ENCODE measurements at places on chromosomes 7 and 10. TPM values are rescaled to one million over a fixed set of nuclear protein-coding genes. Genes with fewer than 3 reads are reported as not detected.

The TMEM26 gene
- 0.14 TPM for total RNA-seq

The DGKI gene
- 2.2 TPM for total RNA-seq

The IPMK gene
- 4.6 TPM for total RNA-seq

The MCM10 gene
- not detected for total RNA-seq

The CLEC5A gene
- not detected for total RNA-seq

DNA sequence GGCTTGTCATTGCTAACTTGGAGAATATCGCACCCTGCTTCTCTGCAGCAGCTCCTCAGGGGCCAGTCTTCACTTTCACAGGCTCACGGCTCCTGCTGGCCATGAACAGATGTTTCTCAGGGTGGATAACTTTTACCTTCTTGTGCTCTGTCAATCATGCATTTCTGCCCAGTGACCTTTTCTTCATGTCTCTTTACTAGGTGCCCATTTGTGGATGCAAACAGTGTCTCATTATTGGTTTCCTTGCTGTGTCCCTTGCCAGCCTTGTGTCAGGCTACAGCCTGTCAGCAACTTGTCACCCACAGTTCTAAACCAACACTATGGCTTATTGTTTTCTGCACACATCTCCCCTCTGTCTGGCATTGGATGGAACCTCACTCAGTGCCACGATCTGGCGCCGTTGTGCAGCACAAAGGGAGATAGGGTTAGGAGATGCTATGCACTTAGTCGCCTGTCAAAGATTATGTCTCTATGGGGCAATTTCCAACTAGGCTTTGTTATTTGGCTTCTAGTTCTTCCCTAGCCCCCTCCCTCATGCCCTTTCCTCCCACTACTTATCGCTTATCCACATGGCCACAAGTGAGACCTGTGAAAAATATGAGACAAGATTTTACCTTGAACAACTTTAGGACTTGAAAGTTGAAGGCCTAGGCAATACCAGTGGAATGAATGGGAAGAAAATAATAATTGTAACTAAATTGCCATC lies 45.7 kb upstream of the NXPH1 start:
- H3K27ac ChIP-seq = no peak overlapping the region
- no peaks in the 10 kb centered on the region for H3K36me3 ChIP-seq
- no peaks in the 10 kb centered on the region for H3K4me1 ChIP-seq

DNA sequence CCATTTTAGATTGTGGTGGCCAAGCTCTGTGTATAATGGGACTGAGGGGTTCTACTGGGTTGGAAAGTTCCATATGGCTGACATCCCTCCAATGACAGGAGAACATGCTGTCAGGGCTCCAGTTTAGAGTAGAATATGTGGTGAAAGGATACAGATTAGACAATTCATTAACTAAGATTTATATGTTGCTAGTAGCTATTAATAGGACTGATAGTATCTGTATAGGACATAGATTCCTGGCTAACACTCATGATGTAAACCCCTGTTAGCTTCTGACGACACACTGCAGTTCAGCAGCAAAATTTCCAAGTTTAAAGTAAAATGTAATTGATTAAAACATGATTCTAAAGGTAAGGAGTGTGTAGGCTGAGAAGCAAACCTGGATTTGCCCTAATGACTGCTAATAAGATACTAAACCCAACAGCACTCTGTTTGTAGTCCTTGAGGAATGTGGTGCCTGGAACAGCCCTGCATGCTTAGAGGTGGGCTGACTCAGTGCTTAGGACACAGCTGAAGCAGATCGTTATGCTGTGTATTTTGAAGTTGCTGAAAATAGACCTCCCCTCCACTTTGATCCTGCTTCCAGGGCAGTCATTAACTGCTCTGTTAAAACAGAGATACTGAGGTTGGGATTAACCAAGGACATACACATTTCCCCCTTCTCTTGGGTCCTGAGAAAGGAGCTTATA lies 1129.6 kb downstream of the SORCS3 start:
- DNase-seq = no peak
- H3K27me3 ChIP-seq = no peaks in the 10 kb centered on the region
- peaks cover 12% of the 10 kb centered on the region for H3K4me1 ChIP-seq

DNA sequence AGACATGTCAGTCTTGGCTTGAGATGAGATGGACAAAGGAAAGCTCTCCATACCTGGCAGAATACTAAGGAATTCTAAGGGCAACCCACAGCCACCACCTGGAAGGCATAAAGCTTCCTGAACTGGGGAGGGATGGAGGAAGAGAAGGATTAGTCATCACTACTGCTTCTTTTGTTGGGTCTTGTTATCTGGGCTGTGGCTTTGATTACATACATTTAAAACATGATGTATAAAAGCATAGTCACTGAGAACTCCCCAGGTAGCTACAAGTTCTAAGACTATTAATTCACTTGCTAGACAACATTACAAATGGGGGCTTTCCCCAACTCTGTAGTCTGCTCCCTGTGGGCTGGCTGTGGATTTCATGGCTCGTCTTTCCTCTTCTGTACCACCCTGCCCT lies 58.2 kb downstream of the RBM33 start:
- no peak overlapping the region for H3K27ac ChIP-seq
- H3K27me3 ChIP-seq = no peaks in the 10 kb centered on the region
- peaks cover 27% of the 10 kb centered on the region for H3K36me3 ChIP-seq
- H3K4me3 ChIP-seq = no peak overlapping the region

DNA sequence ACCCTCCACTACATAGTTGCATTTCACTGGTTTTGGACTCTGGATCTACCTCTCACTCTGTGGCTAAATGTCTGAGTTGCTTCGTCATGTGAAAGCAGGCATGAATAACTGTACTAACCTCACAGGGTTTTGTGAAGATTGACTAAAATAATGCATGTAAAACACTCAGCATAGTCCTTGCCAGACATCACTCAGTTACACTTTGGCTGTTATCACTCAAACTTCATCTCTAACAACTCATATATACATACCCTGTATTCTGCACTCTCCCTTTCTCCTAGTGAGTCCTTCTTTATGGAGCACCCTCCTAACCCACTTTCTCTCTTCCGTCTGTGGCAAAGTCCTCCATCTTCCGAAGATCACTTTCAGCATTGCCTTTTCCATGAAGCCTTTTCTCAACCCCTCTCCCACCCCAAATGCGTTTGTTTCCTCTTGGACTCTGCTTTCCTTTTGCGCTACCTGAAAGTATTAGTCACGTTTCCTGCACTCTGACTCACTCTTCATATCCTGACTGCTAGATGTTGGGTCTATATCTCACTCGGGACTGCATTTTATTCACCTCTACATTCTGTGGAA lies 72.6 kb downstream of the OSBPL3 start:
- H3K27me3 ChIP-seq = no peaks in the 10 kb centered on the region
- DNase-seq = no peak
- H3K4me3 ChIP-seq = no peak overlapping the region
- H3K27ac ChIP-seq = no peak overlapping the region
- no peaks in the 10 kb centered on the region for H3K36me3 ChIP-seq
- H3K4me1 ChIP-seq = no peaks in the 10 kb centered on the region

- no peak for DNase-seq
- H3K27me3 ChIP-seq = peaks cover 3% of the 10 kb centered on the region
- H3K27ac ChIP-seq = no peak overlapping the region
- H3K36me3 ChIP-seq = no peaks in the 10 kb centered on the region
- H3K4me3 ChIP-seq = no peak overlapping the region
These were observed 190.2 kb downstream of the SORCS3 start for GRCh38 chr10:104831272-104831671.

DNA sequence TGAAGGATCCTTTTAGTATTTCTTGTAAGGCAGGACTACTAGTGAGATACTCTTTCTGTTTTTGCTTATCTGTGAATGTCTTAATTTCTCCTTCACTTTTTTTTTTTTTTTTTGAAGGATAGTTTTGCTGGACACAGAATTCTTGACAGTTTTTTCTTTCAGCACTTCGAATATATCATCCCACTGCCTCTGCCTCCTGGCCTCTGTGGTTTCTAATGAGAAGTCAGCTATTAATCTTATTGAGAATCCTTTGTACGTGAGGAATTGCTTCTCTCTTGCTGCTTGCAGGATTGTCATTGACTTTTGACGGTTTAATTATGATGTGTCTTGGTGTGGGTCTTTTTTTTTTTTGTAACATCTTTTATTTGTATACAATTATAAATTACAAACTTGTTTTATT lies 12.6 kb upstream of the WAC start:
- H3K27ac ChIP-seq = no peak overlapping the region
- H3K4me1 ChIP-seq = no peaks in the 10 kb centered on the region
- no peaks in the 10 kb centered on the region for H3K27me3 ChIP-seq
- H3K36me3 ChIP-seq = peaks cover 15% of the 10 kb centered on the region
- no peak overlapping the region for H3K4me3 ChIP-seq

- no peaks in the 10 kb centered on the region for H3K27me3 ChIP-seq
- no peaks in the 10 kb centered on the region for H3K36me3 ChIP-seq
- no peaks in the 10 kb centered on the region for H3K4me1 ChIP-seq
These were observed 172.2 kb downstream of the HERPUD2 start for GRCh38 chr7:35522697-35523096.

- no peaks in the 10 kb centered on the region for H3K36me3 ChIP-seq
- no peak overlapping the region for H3K4me3 ChIP-seq
- no peak for DNase-seq
- H3K27me3 ChIP-seq = no peaks in the 10 kb centered on the region
- no peaks in the 10 kb centered on the region for H3K4me1 ChIP-seq
- no peak overlapping the region for H3K27ac ChIP-seq
These were observed 120.7 kb upstream of the ADARB2 start for GRCh38 chr10:1858048-1858447.

- H3K4me1 ChIP-seq = peaks cover 9% of the 10 kb centered on the region
- H3K36me3 ChIP-seq = no peaks in the 10 kb centered on the region
- no peak overlapping the region for H3K4me3 ChIP-seq
- DNase-seq = no peak
- no peak overlapping the region for H3K27ac ChIP-seq
These were observed 85.4 kb downstream of the NEURL1 start for GRCh38 chr10:103578782-103579382.

DNA sequence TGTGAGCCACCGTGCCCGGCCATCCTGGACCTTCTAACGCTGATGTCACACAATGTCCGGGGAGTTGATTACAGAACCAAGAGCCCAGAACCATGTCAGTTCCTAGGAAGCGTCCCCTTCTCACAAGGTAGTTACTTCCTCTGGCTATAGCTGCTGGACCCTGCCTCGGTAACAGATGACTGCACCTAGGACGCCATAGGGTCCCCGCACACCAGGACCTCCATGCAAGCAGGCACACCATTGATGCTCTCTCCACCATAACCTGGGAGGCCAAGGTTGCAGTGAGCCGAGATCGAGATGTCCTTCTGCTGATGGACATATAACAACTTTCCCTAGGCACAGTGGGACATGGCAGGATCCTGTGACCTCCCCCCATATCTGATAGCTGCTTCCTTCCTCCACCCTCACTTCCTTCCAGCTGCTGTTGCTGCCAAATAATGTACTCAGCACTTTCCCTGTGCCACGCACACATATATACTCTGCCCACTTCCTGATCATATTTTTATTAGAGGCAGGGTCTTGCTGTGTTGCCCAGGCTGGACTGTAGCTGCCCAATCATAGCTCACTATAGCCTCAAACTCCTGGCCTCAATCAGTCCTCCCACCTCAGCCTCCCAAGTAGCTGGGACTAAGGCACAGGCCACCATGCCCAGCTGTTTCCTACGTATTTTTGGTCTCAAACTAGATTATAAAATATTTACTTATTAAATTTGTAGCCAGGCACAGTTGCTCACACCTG lies 3.5 kb upstream of the SNX8 start:
- no peak overlapping the region for H3K4me3 ChIP-seq
- no peak overlapping the region for H3K27ac ChIP-seq
- no peak for DNase-seq
- H3K27me3 ChIP-seq = no peaks in the 10 kb centered on the region

- no peaks in the 10 kb centered on the region for H3K27me3 ChIP-seq
- DNase-seq = no peak
- no peak overlapping the region for H3K4me3 ChIP-seq
- no peaks in the 10 kb centered on the region for H3K36me3 ChIP-seq
- no peak overlapping the region for H3K27ac ChIP-seq
These were observed 32.7 kb upstream of the KLHL7 start for GRCh38 chr7:23072922-23073321.

GRCh38 chr7:1669064-1669951 lies 769 bp upstream of the ELFN1 start:
- H3K27me3 ChIP-seq = peaks cover 98% of the 10 kb centered on the region
- H3K27ac ChIP-seq = no peak overlapping the region

- no peaks in the 10 kb centered on the region for H3K36me3 ChIP-seq
- H3K4me1 ChIP-seq = no peaks in the 10 kb centered on the region
- no peak overlapping the region for H3K27ac ChIP-seq
- DNase-seq = no peak
- H3K27me3 ChIP-seq = no peaks in the 10 kb centered on the region
These were observed 7.1 kb upstream of the MALSU1 start for GRCh38 chr7:23291957-23292560.
